ENCODE measurements at places on chromosomes 2 and 18.

DNA sequence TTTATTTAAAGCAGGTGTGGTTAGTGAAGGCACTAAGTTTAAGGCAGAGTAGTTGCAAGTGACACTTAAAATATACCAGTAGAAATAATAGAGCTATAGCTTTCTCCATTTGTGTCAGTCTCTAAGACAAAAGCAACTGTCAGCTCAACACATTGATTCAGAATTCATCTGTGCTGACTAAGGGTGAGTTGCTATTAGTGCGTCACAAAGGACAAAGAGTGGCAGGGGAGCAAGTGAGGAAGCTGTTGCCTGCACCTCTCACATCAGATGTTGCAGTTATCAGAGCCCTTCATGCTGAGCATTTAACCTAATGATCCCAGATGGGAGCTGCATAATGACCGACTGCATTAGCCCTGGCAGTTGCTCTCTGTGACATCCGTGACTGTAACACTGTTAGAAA, 138.6 kb downstream of the DTNA start:
- DNase-seq = no peak

GRCh38 chr2:141027221-141027620, 1103.6 kb downstream of the LRP1B start:
- no peak for DNase-seq

GRCh38 chr2:123144082-123144481, 881.0 kb upstream of the CNTNAP5 start:
- no peak for DNase-seq

- DNase-seq = no peak
Measured at GRCh38 chr2:134253117-134253704, 661 bp upstream of the MGAT5 start.

GRCh38 chr2:85237849-85238565, 89.8 kb downstream of the TGOLN2 start:
- DNase-seq = no peak

DNA sequence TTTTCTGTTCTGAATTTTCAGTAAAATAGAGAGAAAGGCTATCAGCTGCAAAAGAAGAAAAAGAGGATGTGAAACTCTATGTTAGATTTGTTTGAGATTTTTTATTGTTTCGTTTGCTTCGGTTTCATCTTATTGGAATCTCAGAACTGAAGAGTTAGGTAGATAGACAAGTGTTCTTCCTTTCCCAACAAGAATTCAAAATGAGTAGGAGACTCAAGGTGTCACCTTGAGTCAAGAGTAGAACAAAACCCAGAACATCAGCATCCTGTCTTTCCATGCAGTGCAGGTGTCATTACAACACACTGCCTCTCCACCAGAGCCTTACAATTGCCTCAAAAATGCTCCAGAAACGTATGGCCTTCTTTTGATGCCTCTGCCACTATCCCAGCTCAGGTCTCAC, 21.1 kb downstream of the NBAS start:
- no peak for DNase-seq

DNA sequence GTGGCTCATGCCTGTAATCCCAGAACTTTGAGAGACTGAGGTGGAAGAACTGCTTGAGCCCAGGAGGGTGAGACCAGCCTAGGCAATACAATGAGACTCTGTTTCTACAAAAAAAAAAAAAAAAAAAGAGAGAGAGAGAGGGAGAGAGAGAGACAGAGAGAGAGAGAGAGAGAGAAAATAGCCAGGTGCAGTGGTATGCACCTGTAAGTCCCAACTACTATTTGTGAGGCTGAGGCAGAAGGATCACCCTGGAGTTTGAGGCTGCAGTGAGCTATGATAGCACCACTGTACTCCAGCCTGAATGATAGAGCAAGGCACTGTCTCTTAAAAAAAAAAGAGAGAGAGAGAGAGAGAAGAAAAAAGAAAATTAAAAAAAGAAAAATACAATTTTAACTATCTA, 245.7 kb downstream of the CCDC178 start:
- DNase-seq = no peak

DNA sequence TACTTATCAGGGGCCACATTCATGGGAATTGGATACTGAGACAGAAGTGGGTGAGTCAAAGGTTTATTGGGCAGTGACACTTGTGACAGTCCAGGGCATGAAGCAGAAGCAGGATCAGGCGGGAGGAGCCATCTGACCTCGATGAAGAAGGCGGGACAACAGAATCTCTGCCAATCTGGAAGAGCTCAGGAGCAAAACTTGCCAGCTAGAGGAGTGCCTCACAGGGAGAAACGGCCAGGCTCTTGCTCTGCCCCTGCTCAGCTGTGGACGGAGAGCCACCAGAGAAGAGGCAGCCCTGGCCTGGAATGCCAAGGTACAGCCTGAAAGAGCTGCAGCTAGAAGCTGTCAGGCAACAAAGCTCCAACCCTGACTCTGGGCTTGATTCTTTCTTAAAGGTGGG, 16.9 kb downstream of the DAW1 start:
- DNase-seq = no peak

GRCh38 chr18:25881149-25881548, 209.3 kb downstream of the SS18 start:
- no peak for DNase-seq

GRCh38 chr2:168848225-168848624, 42.0 kb downstream of the SPC25 start:
- no peak for DNase-seq

All from stimulated activated CD4-positive, alpha-beta T cell treated with anti-CD3 and anti-CD28 coated beads, Interleukin-4, amount 100 ng/mL, for 48 hours (primary cell).